Effector memory CD8-positive, alpha-beta T cell (primary cell): ENCODE measurements at places on chromosomes 5 and 9.

DNA sequence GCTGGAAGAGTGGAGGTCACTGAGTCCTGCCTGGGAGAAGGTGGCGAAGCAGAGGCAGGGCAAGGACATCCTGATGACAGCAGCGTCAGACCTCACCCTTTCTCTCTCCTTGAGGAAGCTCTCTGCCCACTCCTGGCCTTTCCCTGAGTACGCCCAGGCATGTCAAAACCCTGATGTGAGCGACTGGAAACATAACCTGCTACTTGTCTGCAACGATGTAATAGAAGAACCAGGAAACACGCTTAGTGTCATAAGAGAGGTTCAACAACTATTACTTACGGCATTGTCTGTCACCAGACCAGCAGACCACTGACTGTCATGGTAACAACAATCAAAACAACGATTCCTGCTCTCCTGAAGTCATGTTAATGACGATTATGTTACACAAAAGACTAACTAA is 152.4 kb downstream of the ACTL7B start:
- DNase-seq, result no peak

- no peak for DNase-seq
Measured at GRCh38 chr5:178209334-178210072, 5.2 kb downstream of the HNRNPAB start.

DNA sequence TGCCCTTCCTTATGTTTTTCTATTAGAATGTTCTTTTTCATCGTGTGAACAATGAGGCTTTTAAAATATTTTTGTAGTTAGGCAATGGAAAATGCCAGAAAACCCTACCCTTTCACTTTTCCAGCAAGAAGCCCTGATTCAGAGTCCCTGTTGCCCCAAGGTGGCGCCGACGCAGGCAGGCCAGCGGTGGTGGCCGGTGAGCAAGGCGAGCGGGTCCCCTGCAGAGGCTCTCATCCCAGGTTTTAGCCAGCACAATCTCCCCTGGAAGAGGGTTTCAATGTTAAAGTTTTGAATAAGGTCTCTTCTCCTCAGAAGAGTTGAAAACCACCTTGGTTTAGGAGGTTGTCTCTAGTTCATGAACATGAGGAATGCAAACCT is 40.8 kb upstream of the CKMT2 start:
- DNase-seq, result no peak

- no peak for DNase-seq
Measured at GRCh38 chr9:114361542-114361941, 26.2 kb downstream of the AKNA start.

GRCh38 chr5:80109646-80110478 is 74.7 kb downstream of the THBS4 start:
- DNase-seq, result no peak

- DNase-seq, result no peak
Measured at GRCh38 chr9:134519375-134520070, 122.1 kb upstream of the COL5A1 start.

- no peak for DNase-seq
Measured at GRCh38 chr5:74632947-74633356, 7.6 kb downstream of the ENC1 start.

- no peak for DNase-seq
Measured at GRCh38 chr5:151670953-151671636, 15.6 kb downstream of the SPARC start.

- DNase-seq, result no peak
Measured at GRCh38 chr9:84068872-84069271, 88.3 kb downstream of the RMI1 start.

DNA sequence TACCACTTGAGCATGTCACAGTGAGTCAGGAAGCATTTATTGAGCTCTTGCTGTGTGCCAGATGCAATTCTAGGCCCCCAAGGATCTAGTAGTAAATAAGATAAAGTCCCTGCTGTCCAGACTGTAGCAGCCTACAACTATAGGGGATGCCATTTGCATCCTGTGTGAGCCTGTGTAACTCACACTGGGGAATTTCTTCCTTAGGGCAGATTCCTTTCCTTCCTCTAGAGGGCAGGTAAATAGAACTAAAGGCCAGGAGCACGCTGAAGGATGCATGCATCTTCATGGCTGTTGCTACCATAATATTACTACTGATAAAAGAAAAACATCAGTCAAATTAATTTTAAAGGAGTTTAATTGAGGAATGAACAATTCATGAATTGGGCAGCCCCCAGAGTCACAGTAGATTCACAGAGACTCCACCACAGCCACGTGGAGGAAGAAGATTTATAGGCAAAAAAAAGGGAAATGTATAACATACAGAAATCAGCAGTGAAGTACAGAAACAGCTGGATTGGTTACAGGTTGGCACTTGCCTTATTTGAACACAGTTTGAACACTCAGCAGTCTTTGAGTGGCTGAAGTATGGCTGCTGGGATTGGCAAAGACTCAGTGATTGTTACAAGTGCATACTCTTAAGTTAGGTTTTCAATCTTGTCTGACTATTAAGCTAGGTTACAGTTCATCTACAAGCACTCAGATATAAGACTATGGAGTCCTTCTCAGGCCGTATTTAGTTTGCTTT is 98.9 kb downstream of the ACTL7B start:
- DNase-seq, result no peak

- DNase-seq, result no peak
Measured at GRCh38 chr5:175107028-175107588, 336.9 kb downstream of the DRD1 start.

DNA sequence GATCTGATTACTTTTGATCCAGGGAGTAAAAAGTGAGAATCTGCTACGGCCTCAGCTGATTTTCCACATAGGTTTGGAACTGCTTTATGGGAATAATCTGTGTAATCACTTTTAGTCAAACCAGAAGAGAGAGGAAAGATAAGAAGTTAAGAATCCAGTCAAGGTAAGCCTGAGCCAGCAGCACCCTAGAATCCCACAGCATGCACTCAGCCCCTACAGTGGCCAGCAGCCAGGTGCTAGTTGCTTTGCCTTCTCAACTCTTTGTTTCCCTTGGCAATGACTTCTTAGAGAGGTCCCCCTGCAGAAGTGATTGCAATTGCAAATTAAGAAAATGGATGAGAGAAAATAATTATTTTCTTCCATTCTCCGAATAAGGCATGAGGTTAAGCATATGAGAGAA is 59.7 kb upstream of the TMED7 start:
- no peak for DNase-seq

DNA sequence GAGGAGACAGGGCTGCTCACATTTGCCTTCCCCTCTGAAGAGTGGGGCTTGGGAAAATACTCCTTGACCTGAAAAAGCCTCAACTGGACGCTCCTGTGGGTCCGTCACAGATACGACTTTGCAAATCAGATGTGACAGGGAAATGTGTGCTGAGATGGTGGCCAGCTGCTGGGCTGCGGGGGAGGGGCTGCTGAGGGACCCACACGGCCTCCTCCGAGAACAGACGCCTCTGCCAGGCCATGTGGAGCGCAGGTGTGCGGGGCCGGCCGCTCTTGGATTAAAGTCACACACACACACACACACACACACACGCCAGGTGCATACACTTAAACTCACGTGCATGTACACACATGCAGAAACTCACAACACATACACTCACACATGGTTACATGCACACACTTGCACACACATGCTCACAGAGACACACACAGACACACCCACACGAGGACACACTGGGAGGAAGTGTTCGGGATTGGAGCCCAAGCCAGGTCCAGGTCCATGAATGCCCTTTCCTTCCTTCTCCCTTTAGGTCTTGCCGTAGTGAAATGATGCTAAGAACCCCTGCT is 167.4 kb downstream of the GAPVD1 start:
- DNase-seq, result no peak

DNA sequence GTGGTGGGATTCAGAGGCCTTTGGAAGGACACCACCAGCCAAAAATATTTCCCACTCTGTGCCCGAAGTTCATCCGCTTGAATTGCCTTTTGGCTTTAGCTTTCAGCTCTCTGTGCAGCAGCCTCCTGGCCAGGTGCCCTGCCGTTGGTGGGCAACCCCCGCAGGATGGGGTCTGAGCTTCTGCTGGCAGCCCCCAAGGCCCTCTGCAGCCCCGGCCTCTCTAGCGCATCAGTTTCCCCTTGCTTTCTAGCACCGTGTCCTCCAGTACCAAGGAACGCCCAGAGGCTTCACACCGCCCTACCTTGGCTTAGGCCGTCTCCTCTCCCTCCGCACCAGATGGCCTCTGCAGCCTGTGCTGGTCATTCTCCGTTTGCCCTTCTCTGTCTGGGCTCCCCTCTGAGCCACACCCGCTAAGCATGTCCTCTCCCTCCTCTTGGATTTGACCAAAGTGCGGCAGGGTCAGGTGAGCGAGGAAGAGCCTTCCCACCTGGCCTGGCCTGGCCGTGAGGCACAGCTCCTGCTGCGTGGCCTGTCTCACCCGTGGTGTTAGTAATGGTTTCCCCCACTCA is 4.2 kb upstream of the TSC1 start:
- no peak for DNase-seq

DNA sequence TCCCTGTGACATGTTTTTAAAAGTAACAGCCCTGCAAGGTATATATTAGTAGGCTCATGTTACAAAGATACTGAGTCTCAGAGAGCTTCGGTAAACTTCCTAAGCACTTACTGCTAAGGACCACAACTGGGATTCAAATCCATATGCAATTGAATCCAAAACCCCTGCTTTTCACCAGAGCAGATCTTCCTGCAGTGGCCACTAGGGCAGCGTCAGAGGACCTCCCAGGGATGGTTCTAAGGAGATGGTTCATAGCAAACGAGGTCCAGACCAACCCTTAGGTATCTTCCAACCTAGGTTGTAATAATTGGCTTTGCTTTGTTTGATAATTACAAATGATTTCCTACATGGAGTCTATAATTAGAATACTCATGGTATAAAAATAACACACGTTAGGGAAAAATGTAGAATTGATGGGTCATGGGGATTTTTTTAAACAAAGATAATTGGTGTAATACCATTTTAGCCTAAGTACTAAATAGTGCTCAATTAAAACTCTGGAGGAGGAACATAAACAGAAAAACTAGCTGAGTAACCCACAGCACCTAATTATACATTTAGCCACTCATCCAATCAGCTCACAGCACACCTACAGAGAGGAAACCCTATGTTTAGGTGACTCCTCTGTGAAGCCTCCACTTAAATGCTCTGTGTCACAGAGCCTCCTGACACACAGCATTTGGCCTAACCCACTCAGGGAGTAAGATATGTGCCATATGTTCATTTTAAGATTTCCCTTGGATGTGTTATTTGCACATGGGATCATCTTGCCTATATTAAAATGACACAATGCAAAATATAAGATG is 10.0 kb upstream of the CAST start:
- DNase-seq, result no peak

DNA sequence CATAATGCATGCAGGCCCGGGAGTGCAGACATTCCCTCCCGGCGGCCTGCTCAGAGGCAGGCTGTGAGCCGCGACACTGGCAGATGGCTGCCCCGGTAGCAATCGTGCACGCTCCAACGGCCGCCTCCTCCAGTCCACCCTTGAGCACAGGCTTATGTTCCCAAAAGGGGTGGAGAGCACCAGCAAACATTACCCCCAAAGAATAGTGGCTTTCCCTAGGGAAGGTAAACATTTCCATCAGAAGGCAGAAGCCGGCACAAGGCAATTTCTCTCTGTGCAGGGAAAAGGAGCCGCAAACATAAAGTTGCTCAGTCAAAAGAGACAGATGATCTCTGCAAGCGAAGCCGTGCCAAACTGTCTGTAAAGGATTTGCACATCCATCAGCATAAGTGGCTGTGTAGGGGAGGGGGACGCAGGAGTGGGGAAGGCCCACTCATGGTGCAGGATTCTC is 92.5 kb downstream of the SIL1 start:
- DNase-seq, result no peak

DNA sequence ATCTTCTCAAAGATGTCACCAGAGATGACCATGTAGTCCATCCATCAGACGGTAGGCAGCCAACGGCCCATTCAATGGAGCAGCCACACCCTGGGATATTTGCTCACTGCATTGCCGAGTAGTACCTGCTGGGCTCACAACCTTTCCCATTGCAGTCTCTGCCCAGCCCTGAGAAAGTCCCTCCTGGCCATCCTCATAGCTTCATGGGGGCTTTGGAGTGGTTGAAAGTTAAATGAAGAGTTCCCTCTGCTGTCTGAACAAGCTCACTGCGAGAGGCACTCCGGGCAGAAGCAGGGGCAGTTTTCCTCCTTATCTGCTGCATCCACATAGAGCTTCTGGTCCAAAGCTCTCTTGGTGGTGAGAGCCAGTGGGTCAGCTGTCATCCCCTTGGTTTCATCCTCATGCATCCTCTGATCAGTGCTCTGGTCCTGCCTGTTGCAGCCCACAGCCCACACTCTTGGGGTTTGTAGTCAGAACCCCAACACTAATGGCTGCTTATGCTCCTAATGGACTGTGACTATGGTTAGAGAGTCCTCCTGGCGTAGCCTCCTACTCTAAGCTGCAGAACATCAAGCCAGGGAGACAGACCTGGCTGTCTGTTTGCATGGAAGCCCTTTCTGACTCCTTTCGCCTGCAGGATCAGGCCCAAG is 23.3 kb downstream of the TNFSF8 start:
- DNase-seq, result peak; percentile 24

- no peak for DNase-seq
Measured at GRCh38 chr9:105957830-105958229, 263.5 kb downstream of the TMEM38B start.

- DNase-seq, result peak; percentile 5
Measured at GRCh38 chr5:158174918-158175851, 316.2 kb upstream of the CLINT1 start.

DNA sequence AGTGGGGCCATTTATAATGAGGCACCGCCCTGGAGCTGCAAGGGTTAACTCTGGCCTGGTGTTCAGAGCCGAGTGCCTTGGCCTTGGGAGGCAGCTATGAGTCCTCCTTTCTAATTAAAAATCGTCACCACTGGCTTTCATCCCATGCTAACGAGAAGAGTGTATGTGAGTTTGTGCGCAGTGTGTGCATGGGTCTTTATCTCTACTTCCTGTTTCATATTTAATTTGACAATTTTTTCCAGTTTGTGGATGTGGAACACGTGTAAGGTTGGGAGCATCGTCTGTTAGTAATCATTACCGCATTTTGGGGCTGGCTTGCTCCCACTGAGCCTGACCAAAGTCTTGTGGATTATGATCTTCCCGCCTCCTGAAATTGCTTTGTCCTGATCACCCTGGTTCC is 76.4 kb downstream of the NDFIP1 start:
- DNase-seq, result no peak

- DNase-seq, result peak; percentile 53
Measured at GRCh38 chr5:154813736-154814135, 36.7 kb downstream of the FAXDC2 start.

DNA sequence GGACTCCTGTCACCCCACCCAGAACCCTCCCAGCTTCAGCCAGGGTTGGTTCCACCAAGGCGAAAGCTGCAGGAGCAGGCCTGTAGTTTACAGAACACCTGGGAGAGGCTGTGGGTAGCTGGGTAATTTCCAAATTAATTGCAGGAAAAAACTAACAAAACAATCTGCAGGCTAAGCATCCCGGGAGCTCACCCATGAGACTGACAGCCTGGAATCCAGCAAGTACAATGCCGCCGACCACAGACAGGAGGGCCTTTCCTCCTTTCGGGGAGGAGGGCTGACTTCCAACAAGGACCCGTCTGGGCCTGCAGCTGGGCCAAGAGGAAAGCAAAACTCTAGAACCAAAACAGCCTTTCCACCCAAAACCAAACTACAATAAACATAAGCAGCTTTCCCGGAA is 10.3 kb downstream of the FOXE1 start:
- no peak for DNase-seq
